NCI-H345 (cell line): ENCODE measurements at places on chromosomes 16 and 17.

GRCh38 chr16:88476203-88476602, 23.1 kb downstream of the ZFPM1 start:
- DNase-seq: no peak

DNA sequence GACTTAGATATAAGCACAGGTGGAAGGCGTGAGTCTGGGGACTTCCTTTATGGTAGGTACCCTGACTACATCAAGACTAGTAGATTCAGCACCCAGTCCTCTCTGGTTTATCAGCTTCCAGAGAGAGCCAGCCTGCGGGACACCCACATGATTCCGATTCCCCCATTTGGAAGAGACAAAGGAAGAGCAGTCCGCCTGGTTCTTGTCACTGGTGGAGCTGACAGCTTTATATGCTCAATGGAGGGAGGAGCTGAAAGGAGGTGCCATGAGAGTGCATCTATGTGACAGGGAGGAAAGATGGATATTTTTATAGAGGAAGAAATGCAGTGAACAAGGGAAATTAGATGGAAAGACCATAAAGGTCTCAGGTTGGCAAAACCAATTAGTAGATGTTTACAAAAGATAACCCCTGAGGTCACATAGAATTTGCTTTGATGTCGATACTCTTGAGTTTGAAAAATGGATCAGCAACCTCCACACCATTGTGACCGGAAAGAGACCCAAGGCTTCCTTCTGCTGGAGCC, 437.7 kb downstream of the PMP22 start:
- DNase-seq: no peak

DNA sequence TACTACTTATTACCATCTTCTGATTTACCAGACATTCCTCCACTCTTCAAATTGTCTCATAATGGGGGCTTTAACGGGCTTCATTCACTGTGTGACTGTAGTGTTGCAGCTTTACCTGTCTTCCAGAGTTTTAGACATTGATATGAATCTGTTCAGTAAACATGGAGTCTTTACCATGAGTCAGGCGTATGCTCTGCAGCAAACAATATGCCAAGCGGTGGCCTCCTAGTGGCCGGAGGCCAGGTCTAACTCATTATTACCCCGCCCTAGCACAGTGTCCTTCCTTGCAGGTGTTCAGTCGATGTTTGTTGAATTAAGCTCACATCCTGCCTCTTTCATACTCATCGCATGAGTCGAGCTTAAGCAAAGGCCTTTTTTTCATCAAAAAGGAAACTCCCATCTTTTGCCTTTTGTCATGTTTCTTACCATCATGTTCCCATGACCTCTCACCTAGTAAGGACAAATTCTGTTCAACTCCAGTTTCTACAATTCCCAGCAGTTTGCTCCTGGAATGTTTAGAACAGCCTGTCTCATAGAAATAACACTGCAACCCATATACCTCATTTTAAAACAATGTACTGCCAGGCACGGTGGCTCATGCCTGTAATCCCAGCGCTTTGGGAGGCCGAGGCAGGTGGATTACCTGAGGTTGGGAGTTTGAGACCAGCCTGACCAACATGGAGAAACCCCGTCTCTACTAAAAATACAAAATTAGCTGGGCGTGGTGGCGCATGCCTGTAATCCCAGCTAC, 39.4 kb downstream of the TUBD1 start:
- peak; percentile 12 for DNase-seq

- no peak for DNase-seq
These were observed 27.6 kb downstream of the LDHD start for GRCh38 chr16:75088934-75089333.
